ENCODE measurements at places on chromosomes 4 and X.

- DNase-seq, result no peak
Observed at GRCh38 chr4:158807691-158808090, 38.9 kb downstream of the FNIP2 start.

DNA sequence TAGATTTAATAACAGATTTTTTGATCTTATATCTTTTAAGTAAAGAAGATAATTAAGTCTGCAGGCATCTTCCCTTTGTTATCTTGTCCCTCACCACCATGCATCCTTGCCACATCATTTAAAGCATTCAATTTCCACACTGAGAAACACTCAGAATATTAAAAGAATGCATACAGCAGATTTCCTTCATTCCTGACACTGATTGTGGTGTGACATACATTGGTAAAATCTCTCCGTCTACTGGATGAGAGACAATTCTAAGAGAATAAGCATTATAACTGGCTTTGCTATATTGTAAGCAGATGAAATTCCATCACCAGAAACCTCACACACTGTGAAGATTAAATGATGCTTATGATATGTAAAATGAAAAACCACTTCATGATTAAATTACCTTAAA, 97.4 kb upstream of the TRPC5OS start:
- no peak for DNase-seq

GRCh38 chr4:48767055-48767929, 12.8 kb downstream of the FRYL start:
- DNase-seq, result no peak

- DNase-seq, result peak; percentile 10
Observed at GRCh38 chr4:155371432-155372043, 5.2 kb downstream of the MAP9 start.

DNA sequence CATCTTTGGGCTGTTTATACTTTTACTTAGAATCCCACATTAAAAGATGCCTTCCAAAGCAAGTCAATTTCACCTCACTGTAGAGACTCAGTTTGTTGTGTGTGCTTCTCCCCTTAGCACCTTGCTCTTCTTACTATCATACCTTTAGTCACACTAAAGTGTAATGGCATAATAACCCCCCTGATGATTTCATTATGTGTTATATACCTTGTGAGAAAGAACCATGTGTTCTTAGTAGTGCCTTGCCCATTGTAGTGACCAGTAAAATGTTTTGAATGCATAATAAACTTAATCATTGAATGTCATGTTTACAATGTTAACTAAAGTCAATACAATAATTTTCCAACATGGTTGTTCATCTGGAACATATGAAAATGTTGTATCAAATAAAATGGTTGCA, 1621.9 kb downstream of the PCDH7 start:
- no peak for DNase-seq

DNA sequence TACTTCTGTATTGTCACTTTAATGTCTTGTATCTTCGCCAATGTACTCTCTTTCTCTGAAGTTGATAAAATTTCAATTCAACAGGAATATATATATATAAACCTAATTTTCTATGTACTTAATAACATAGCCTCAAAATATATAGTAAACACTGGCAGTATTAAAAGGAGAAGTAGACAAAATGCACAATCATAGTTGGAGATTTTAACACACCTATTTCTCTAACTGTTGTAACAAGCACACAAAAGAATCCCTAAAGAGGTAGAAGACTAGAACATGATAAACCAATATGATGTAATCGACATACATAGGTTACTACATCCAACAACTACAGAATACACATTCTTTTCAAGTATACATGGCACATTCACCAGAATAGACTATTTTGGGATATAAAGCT, 65.5 kb downstream of the ZNF81 start:
- no peak for DNase-seq

DNA sequence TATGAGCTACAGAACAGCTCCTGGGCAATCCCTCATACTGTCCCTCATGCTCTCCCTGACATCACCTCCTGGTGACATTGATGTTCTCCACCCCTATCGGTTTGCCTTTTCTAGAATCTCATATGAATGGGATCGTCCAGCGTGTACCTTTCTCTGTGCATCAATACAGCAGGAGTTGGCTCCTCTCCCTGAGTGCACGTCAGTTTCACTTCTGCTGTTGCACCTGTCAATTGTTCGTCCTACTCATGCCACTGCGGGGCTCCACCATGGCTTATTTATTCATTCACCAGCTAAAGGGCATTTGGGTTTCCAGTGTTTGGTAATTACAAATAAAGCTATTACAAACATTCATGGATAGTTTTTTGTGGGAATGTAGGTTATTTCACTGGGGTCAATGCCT, 269.1 kb upstream of the ZFP42 start:
- DNase-seq, result no peak

GRCh38 chrX:154739952-154740465, 10.9 kb downstream of the GAB3 start:
- no peak for DNase-seq

GRCh38 chrX:85620466-85620865, 241.0 kb upstream of the POF1B start:
- DNase-seq, result no peak

GRCh38 chrX:110418316-110419235, 59.9 kb downstream of the RTL9 start:
- peak; percentile 61 for DNase-seq

DNA sequence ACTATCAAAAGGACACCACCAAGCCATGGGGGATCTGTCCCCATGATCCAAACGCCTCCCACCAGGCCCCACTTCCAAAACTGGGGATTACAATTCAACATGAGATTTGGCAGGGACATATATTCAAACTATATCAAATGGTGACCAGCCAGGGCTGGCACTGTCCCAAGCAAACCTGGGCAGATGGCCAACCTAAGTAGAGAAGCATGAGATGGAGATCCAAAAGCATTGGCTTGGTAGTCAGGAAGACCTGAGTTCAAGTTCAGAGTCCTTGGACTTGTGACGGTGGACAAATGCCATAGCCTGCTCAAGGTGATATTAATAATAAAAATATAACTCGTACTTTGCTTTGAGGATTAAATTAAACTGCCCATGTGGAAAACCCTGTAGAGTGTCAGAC, 79.2 kb upstream of the HS3ST1 start:
- DNase-seq, result no peak

- DNase-seq, result no peak
Observed at GRCh38 chr4:133355633-133356032, 206.5 kb downstream of the PCDH10 start.

DNA sequence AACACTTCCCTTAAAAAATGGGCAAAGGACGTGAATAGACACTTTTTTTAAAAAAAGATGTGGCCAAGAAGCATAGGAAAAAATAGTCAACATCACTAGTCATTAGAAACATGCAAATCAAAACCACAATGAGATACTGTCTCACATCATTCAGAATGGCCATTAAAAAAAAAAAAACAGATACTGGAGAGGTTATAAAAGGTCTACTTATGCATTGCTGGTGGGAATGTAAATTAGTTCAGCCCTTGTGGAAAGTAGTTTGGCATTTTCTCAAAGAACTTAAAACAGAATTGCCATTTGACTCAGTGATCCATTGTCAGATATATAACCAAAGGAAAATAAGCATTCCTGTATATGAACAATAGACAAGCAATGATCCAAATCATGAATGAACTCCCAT, 352.8 kb upstream of the EPHA5 start:
- no peak for DNase-seq

DNA sequence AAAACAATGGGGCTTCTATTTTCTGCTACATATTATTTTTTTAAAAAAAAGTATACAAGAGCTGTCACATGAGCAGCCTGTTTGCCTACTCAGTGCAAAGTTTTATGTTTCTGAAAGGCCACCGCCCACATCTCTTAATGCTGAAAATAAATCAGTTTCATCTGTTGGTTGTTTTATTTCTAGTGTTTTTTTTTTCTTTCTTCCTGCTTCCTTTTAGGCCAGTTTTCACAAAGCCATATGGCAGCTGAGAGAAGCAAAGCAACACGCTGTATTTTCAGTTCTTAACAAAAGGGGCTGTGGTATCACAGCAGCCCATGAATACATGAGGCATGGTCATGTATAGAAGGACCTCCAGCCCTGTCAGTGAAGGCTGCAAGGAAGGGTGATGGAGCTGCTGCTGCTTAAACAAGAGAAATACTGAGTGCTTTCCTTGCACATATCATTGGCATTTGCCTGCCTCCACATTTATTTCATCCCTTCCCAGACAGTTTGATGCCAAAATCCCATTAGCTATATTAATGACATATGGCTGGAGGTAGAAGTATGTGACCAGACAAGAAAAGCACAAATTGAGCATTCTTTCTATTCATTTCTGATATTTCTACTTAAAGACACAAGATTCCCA, 172.5 kb downstream of the PCDH18 start:
- DNase-seq, result peak; percentile 66

- DNase-seq, result peak; percentile 11
Observed at GRCh38 chr4:152735396-152735859, 44.1 kb downstream of the TIGD4 start.

DNA sequence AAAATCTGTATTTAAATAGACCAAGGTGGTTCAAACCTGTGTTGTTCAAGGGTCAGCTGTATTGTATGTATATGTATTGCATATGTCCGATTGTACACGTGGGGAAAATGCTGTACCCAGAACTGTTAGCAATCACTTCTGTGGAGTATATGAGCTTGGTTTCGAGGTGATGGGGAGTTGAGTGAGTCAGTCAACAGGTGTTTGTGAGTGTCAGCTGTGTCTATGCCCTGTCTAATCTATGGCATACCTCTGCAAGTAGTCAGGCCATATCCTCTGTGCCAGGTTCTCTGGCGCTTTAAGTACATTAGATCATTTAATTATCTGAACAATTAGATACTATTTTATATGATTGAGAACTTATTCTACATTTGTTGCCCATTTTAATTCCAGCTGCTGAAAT, 7.4 kb downstream of the ZRSR2 start:
- no peak for DNase-seq

- no peak for DNase-seq
Observed at GRCh38 chrX:23952984-23953907, 45.4 kb downstream of the CXorf58 start.

DNA sequence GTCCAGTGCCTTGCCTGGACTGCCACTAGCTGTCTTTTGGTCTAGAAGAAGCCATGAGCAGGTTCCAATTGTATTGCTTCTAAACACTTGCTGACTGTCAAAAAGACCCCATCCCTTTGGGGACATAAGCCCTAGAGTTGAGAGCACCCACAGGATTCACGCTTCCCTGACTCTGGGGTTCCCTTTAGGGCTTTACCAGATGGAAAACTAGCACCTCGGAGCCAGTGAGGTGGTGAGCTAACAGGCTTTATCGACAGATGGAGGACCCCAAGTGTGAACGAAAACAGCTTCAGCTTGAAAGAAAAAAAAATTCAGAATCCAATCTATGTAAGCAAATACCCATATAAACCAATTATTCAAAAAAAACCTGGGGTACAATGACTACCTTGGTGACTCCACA, 90.8 kb downstream of the NAA11 start:
- no peak for DNase-seq

GRCh38 chrX:53227224-53227765, 2.3 kb upstream of the KDM5C start:
- no peak for DNase-seq

GRCh38 chr4:163367651-163368050, 24.0 kb downstream of the NPY5R start:
- DNase-seq, result no peak

GRCh38 chr4:62279689-62280088, 1079.6 kb downstream of the ADGRL3 start:
- DNase-seq, result no peak

DNA sequence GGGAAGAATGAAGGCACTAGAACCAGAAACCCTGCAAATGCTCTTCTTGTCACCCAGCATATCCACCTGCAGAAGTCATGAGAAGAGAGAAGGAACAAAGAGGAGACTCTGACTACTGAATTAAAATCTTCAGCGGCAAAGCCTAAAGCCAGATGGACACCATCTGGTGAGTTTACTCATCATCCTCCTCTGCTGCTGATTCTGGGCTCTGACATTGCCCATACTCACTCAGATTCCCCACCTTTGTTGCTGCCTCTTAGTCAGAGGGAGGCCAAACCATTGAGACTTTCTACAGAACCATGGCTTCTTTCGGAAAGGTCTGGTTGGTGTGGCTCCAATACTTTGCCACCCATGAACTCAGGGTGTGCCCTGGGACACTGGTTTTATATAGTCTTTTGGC, 181.7 kb downstream of the AR start:
- no peak for DNase-seq

GRCh38 chr4:88320780-88321373, 36.5 kb upstream of the PPM1K start:
- DNase-seq, result no peak

All from renal pelvis (tissue), 12 donors.